Dorsolateral prefrontal cortex (tissue), 122 donors: ENCODE measurements at places on chromosomes 1 and 21.

- DNase-seq, result no peak
These were observed 642 bp upstream of the ST3GAL3 start for GRCh38 chr1:43706598-43707189.

DNA sequence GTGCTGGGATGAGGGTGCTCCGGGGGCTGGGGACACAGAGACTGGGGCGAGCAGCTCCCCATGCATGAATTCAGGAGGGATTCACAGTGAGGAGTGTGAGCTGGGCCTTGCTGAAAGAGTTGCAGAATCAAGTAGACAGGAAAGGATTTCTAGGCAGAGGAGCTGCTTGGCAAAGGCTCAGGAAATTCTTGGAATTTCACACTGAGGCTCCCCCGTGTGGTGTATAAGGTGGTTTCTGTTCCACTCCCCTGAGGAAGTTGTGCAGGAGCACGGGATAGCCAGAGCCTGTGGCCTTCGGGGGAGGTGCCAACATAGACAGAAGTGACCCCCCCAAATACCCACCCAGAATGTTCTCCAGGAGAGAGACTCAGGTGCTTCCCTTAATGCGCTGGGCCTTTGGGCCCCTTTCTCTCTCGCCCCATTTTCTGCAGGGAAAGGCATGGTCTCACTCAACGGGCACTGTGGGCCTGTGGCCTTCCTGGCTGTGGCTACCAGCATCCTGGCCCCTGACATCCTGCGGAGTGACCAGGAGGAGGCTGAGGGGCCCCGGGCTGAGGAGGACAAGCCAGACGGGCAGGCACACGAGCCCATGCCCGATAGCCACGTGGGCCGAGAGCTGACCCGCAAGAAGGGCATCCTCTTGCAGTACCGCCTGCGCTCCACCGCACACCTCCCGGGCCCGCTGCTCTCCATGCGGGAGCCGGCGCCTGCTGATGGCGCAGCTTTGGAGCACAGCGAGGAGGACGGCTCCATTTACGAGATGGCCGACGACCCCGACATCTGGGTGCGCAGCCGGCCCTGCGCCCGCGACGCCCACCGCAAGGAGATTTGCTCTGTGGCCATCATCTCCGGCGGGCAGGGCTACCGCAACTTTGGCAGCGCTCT, 58.5 kb upstream of the ACTL8 start:
- peak; percentile 65 for DNase-seq

- no peak for DNase-seq
These were observed 99.2 kb upstream of the ACTL8 start for GRCh38 chr1:17655922-17656321.

GRCh38 chr1:160614410-160614809, 32.4 kb downstream of the SLAMF1 start:
- no peak for DNase-seq

DNA sequence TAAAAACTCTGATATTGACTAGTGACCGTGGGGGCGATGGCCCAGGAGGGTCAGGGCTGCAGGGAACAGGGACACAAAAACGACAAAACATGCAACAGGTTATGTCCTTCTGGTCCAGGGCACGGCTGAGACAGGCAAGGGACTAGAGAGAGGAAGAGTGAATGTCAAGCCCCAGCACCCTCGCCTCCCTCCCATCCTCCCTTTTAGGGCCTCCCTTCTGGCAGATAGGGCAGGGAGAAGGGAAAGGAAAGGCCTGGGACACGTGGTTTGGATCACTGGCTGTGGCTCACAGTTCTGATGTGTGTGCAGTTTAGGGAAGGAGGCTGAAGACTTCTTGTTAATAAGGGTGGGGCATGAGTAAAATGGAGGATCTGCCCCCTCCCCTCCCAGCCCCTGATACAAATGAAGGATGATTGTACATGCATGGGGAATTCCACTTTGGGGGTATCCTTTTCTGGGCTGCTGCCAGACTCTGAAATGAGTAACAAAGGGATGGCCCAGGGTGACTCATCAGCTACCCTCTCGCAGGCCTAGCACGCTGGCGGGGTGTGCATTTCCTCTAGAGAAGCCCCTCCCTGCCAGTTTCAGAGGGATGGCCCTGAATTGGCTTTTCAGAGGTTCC, 14.2 kb downstream of the CAPN2 start:
- DNase-seq, result no peak
